Tibial nerve (tissue), 4 donors: ENCODE measurements at places on chromosomes 13 and 19.

GRCh38 chr19:48833977-48834376 lies 2.3 kb downstream of the HSD17B14 start:
- DNase-seq, result no peak

- DNase-seq, result no peak
Measured at GRCh38 chr13:21872795-21873194, 201.9 kb downstream of the FGF9 start.

GRCh38 chr13:56886398-56886797 lies 254.3 kb upstream of the PRR20A start:
- DNase-seq, result no peak

- no peak for DNase-seq
Measured at GRCh38 chr19:51274049-51274770, 23.3 kb downstream of the SIGLECL1 start.

GRCh38 chr13:60112771-60113170 lies 51.0 kb downstream of the DIAPH3 start:
- DNase-seq, result no peak

DNA sequence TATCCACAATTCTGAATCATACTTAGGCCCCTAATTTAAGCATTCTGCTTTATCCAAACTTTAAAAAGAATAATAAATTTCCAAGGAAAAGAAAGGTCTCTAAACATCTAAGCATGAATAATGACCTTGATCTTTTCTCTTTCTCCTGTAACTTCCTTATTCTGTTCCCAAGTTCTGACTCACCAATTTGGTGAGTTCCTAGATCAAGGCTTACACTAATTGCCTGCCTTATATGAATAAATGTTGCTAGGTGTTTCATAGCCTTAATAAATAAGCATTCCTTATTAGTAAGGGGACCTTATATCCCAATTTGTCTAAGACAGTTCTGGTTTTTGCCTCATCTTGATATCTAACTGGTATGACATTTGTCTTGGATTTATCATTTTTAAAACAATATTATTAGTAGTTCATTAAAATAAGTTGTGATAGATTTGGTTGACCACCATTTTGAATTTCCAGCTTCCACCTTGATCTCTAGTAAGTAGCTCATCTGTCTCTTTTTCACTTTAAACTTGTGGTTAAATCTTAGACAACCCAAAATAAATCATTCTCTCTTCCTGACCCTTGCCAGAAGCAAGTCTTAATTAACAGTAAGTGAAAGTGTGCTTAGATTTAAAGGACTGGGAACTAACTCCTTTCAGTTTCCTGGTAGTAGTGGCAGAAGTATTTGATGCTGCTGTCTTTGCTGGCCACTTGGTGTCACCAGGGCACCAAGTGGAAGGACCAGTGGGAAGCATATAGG lies 121.2 kb upstream of the MLNR start:
- no peak for DNase-seq

DNA sequence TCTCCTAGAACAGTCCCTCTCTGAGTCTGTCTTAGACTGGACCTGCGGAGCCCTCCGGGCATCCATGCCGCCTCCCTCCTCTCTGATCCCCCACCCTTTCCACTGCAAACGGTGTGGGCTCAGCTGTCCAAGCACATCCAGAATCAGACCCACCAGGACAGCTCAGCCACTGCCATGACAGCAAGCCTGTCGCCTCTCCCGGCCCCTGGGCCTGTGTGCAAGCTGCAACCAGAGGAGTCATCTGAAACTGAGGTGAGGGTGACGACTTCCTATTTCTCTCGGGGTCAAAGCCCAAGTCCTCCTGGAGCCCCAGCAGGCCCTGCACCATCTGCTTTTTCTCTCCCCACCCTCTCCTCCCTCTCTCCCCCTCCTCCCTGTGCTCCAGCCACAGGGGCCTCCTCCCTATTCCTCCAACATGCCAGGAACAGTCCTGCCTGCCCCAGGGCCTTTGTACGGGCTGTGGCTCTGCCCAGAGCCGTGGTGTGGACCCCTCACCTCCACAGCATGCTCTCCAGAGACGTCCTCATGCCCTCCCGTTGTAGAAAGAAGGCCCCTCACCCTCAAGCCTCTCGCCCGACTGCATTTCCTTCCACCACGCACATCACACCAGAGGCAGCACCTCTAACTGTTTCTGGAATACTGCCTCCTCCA lies 23.5 kb upstream of the MYDGF start:
- no peak for DNase-seq

- DNase-seq, result no peak
Measured at GRCh38 chr13:61415058-61415721, 459 bp downstream of the PCDH20 start.

GRCh38 chr13:26688286-26688685 lies 72.3 kb downstream of the GPR12 start:
- DNase-seq, result no peak

GRCh38 chr19:55552206-55552605 lies 6.9 kb upstream of the SBK3 start:
- no peak for DNase-seq

DNA sequence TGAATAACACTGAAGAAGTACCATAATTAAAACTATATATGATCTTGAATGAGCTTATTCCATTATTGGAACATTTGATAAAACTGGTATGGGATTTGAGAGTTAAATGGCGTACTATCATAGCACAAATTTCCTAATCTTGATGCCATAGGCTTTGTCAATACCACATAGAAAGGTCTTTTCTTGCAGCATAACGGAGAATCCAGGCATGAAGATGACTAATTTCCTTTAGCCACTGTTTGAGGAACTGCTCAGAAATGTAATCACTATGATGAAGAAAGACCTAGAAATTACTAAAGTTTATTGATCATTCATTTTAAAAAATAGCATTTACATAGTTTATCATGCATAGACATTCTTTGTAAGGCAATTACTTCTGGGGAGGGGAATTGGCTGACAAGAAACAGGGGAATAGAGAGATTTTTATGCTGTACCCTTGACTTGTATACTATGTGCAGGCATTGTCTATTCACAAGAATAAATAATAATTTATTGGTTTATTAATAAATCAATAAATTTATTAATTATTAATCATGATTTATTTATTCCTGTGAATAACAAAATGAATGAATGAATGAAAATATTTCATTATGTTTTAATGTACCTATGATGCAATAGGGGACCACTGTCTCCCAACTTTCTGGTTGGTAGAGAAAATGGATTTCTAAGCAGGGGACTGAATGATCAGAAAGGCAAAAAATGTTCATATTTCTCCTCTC lies 2676.6 kb downstream of the PCDH9 start:
- DNase-seq, result no peak

GRCh38 chr13:30791354-30792001 lies 56.1 kb downstream of the ALOX5AP start:
- DNase-seq, result peak; percentile 30

- no peak for DNase-seq
Measured at GRCh38 chr19:46890423-46891170, 29.8 kb downstream of the ARHGAP35 start.

DNA sequence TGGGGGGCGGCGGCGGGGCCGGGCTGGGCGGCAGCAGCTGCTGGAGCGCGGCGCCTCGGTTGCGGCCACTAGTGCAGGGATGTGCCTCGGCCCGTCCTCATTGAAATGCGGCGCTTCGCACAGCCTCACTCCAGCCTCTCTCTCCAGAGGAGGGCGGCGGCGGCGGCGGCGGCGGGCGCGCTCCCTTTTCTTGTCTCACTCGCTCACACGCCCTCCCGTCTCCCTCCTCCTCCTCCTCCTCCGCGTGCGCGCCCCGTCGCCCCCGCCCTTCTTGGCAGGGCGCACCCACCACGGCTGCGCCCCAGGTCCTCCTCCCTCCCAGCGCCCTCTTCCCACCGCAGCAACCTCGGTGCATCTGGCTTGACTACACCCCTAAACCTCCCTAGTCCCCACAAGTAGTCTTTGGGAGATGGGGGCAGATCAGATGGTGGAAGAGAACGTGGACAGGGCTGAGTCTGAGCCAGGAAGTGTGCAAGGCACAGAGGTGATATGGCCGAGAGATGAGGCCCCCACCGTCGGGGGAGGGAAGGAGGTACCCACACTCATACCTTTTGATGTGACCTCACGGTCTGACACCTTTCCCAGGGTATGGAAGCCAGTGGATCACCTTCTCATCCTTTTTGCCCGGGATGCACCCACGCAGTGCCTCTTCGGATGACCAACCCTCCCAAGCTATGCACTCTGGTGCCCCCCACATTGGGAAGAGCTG lies at the start of gene DCLK1:
DCLK1 (minus strand) TSS at position 161 of the 709 bp plus-strand sequence.
- peak; percentile 60 for DNase-seq

- no peak for DNase-seq
Measured at GRCh38 chr19:29841209-29841558, 29.4 kb downstream of the CCNE1 start.

- DNase-seq, result no peak
Measured at GRCh38 chr13:31733647-31734046, 5.7 kb upstream of the RXFP2 start.

DNA sequence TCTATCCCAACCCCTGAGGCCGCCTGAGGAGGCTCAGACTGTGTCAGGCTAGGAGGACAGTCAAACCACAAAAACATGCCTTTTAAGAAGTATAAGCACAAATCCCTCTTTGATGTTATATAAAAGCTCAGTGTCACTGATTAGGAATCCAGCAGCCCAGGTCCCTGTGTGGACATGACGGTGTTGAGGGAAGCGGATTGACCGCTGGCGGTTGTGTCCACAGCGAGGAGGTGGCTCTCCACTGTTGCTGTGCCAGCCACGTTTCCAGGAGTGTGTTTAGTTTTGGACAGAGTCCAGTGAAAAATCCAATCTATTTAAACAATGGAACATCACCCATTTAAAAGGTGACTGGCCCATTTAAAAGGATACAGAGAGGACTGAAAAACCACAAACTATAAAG lies 7.5 kb upstream of the GJA3 start:
- no peak for DNase-seq

- DNase-seq, result no peak
Measured at GRCh38 chr13:59946944-59947343, 216.8 kb downstream of the DIAPH3 start.

DNA sequence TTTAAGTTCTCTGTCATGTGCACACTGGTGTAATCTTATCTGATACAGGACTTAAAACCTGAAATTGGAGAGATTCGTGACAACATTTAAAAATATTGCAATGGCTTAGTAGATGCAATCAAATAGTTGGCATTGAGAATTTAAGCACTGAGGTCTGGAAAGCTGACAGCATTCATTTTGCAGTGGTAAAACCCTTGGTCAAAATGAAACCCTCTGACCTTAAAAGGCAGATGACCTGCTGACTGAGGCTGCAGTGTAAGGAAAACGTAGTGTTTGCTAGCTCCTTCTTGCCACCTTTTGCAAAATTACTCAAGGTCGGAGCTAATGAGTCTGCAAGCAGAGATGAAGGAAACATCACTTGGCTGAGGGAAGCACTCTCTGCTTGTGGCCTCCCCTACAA lies 150.6 kb downstream of the KCTD12 start:
- no peak for DNase-seq

DNA sequence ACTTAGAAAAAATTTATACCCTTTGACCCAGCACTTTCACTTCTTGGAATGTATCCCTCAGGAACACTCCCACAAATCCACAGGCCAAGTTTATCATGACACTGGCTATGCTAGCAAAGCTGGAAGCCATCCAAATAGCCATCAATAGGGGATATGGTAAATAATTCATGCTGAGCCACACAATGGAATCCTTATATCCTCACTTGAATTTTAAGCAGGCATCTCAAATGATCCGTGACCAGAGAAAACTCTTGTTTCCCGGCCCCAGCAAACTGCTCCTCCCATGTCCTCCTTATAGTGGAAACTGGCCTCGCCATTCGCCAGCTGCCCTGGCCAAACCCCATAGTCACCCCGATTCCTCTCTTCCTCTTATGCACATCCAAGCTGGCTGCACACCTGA lies 37.6 kb downstream of the GRIK5 start:
- no peak for DNase-seq

DNA sequence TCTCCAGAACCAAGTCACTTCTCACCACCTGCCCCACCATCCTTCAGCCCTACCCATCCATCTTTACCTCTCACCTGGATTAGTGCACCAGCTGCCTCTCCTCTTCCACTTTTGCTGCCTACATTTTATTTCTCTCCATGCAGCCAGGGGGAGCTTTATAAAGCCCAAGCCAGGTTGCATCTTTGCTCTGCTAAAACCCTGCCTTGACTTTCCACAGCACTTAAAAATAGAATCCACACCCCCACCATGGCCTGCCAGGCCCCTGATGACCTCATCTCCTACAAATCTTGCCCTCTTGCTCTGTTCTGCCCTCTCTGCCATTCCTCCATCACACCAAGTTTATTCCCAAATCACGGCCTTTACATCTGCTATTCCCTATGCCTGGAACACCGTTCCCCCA lies 1.8 kb downstream of the HOOK2 start:
- DNase-seq, result no peak

DNA sequence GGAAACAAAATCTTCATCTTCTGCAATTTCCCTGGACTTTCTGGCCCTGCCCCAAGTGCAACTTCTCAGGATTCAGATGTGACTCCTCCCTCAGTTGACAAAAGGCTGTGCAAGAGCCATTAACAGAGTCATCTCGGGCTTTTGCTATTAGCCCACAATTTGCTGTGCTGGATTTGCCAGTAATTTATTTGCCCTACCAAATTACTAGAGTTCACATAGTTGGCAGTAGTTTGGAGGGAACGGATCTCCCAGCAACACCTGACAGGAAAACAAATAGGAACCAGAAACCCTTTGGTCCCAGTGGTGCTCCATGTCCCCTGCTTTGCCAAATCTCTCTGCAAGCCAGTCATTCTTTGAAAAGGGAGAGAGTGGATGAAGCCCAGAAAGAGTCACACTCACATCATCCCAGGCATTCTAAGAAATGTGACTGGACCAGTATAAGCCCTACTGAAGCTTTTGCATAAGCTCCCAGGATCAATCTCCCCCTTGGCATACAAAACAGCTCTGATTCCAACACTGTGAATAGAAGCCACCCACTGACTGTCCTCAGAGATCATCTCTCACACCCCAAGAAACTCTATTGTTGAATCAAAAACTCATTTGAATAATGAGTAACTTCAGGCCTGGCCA lies 350.1 kb upstream of the NBEA start:
- DNase-seq, result no peak

DNA sequence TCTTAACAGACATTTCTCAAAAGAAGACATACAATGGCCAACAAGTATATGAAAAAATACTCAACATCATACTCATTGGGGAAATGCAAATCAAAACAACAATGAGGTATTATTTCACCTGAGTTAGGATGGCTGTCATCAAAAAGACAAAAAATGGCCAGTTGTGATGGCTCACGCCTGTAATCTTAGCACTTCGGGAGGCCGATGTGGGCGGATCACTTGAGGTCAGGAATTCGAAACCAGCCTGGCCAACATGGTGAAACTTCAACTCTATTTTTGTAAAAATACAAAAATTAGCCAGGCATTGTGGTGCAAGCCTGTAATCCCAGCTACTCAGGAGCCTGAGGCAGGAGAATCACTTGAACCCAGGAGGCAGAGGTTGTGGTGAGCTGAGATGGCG lies 22.0 kb downstream of the CEACAM16 start:
- DNase-seq, result no peak

GRCh38 chr13:105678072-105678471 lies 857.4 kb downstream of the EFNB2 start:
- DNase-seq, result no peak

GRCh38 chr13:109773276-109773675 lies 13.1 kb downstream of the IRS2 start:
- no peak for DNase-seq

GRCh38 chr19:39525205-39525604 lies 7.4 kb downstream of the EID2B start:
- DNase-seq, result no peak

GRCh38 chr19:40560092-40560507 lies 16.6 kb upstream of the SHKBP1 start:
- no peak for DNase-seq

- no peak for DNase-seq
Measured at GRCh38 chr19:15675560-15675959, 2.7 kb downstream of the CYP4F12 start.

GRCh38 chr19:19057720-19058119 lies 6.1 kb upstream of the SLC25A42 start:
- DNase-seq, result no peak

GRCh38 chr13:63773476-63773875 lies 2357.8 kb upstream of the PCDH20 start:
- no peak for DNase-seq
